ENCODE measurements at places on chromosomes 1 and 21.

DNA sequence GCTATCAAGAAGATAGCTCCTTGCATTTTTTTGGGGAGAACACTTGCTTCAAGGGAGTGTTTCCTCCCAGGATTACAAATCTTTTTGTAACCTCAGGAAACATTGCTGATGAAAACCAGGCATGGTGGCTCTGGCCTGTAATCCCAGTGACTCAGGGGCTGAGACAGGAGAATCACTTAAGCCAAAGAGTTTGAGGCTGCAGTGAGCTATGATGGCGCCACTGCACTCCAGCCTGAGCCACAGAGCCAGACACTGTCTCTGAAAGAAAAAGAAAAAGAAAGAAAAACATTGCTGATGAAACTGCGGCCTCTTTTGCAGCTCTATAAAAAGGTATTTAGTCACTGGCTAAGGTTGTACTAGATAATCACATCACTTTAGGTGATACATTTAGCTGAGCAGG is 7.3 kb downstream of the RNU1-2 start:
- no peak for DNase-seq

DNA sequence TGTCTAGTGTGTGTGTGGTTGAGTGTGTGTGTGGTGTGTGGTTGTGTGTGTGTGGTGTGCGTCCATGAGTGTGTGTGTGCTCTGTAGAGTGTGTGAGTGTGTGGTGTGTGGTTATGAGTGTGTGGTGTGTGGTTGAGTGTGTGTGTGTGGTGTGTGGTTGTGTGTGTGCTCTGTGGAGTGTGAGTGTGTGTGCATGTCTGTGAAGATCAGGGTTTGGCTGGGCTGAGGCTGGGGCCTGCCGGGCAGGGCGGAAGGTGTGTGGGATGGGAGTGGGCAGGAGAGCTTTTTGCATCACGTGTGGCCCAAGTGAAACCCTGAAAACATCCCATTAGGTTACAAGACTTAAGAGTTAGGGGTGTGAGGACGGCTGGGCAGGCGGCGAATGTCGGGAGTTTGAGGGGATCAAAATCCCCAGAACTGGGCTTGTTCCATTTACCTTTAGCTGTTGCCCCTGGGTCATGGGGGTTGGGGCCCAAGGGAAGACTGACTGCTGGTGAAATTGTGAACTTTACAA is 2.9 kb upstream of the FCMR start:
- DNase-seq: no peak

DNA sequence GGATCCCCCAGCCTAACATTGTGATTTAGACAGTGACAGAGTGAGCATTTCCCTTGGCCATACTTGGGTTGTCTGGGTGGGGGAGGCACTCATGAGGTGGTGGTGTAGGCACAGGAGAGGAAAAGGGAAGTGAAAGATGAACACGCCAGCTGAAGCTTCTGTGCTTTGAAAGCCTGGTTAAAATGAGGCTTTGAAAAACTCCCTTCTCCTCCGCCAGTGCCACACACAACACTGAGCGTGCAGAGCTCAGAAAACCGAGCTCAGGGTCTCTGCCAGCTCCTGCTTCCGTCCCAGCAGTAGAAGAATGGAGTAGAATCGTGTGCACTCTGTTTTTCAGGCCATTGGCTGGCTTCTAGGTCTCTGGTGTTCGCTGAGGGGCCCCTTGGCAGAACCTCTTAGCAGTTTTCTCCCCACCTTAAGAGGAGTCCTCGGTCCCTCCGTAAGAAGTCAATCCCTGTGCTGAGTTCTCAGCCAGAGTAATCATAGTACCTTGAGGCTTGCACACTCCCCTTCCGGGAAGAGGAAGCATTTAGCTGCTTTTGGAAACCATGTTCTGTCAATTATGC is 12.9 kb downstream of the PLEKHM2 start:
- DNase-seq: no peak

GRCh38 chr1:117541003-117541402 is 64.8 kb upstream of the TENT5C start:
- no peak for DNase-seq

GRCh38 chr1:40997096-40997495 is 17.6 kb downstream of the CTPS1 start:
- DNase-seq: no peak

GRCh38 chr1:157045250-157046218 is at the start of gene ARHGEF11:
TSS of gene ARHGEF11 (minus strand) at chr1:157045742. CDS start at chr1:157044330, 1,412 bp downstream.
- DNase-seq: no peak

DNA sequence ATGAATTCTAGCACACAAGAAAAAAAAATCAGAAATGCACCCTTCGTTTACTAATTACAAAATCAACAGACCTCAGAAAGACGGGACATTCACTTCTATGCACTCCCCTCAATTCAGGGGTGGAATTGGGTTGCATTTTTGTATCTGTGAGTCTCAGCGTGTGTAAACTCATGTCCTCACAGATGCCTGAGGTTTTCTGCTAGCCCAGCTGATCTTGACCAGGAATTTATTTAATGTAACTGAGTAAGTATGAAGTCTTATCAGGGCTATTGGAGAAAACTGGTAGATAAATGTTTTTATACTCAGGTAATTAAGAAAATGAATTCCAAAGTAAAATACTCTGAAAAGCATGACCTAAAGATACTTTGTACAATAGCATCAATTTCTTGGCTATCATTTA is 167.7 kb downstream of the RUNX1 start:
- DNase-seq: no peak

- no peak for DNase-seq
Observed at GRCh38 chr1:234533034-234533891, 54.3 kb upstream of the TARBP1 start.

DNA sequence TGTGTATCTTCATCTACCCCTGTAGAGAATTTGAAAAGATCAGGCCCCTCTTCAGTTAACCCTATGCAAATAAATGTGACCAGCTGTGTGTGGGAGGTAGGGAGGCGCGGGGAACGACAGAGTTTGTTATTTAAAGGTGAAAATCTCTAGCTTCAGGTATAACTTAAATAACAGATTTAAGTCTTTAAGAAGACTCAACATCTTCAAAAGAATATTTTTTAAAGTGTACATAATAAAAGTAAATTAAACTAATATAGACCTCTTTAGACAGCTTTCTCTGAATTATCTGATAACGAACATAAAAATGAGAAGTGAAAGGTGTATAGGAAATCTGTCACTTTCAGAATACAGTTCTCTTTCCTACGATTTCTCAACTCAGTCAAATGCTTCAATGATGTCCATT is 16.0 kb downstream of the ANGPTL3 start:
- no peak for DNase-seq

- no peak for DNase-seq
Observed at GRCh38 chr1:104459886-104460285, 710.2 kb downstream of the AMY1C start.

GRCh38 chr1:12014141-12014991 is 4.9 kb upstream of the MIIP start:
- no peak for DNase-seq

DNA sequence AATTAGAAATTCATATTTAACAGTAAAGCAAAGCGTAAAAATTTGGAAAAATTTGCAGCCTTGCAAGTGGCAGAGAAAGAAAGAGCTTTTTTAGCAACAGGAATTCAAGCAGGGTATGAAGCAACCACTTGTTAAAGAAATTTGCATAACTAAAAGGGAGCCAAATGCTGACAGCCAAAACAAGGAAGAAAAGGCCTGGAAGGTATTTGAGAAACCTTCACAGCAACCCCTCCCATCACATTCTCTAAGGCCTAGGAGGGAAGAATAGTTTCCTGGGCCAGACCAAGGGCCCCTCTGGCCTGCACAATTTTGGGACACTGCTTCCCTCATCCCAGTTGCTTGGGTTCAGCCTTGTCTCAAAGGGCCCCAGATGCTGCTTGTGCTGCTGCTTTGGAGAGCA is 672.4 kb upstream of the TMPRSS15 start:
- DNase-seq: no peak

DNA sequence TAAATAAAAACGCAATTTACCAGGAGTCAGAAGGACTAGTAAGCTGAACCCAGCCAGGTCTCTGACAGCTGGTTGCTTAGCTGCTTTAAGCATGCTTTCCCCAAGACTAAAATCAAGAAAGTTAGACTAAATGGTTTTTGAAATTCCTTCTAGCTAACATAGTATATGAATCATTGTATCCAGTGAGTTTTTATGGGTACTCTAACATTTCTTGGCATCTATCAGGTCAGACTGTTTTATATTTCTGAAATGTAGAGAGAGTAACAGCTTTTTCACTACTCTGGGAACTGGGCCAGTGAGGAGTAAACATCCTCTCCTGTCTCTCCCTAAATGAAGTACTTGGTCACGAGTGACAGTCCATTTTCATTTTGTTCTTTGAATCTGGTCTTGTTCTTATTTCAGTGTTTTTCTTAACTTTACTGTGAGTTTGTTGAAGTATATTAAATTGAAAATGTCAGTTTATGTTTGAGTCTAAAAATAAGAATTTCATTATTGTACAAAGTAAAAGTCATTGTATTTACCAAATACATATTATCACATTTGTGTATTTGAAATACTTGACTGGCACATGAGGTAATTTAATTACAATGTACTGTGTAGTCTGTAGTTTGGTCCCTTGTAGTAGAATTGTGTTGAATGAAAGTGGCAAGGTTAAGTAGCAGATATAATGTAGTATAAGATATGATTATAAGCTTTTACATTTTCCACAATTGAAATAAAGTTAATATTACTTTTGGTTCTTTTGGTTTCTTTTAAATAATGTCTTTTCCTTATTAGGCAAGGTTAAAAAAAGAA is 47.6 kb downstream of the PKN2 start:
- peak; percentile 52 for DNase-seq

DNA sequence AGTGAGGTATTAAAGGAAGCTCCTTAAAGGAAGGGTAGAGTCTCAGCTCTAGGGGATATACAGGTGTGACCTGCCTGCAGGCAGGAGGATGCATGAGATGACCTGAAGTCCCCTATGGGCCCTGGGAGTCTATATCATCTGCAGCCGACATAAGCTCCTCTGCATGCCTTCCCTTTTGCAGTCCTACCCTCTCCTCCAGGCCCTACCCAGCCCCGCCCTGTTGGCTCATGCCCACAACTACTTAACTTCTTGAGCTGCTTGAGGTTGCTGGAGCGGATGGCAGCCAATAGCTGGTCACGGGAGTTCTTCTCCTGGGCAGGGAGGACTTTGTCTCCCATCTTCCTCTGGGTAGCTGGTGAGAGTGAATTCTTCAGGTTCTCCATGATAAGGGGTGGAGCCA is 10.3 kb downstream of the SHISA4 start:
- DNase-seq: no peak

DNA sequence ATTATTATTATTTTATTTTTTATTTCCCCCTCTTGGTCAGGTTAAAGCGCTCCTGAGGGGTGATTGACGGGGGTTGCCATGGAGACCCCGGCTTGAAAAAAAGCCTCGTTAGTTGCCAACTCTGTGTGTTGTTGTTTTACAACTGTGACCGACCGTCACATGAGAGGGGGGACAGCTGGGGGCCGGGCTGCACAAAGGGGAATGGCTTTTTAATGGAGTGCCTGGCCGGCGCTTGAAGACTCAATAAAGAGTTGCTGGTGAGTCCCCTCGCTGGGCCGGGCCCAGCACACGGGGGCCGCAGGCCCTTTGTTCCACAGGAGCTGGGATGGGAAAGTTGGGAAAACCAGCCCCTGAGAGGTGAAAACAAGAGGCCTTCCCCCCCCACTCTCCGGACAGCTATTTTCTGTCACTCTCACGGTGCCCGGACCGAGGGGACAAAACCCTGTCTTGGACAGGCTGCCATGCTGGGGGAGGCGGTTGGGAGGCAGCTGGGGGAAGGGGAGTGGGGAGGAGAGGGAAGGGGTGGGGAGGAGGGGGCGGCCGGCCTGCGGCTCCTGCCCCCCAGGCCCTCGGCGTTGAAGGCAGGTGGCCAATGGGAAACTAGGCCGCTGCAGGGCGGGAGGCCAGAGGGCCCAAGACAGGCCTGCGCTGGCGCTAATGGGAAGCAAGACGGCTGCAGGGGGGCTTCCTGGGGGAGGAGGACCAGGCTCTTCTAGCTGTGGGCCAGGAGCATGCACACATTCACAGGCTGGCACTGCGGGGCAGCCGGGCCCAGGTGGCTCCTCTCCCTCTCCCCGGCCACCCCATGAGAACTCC is 67.6 kb downstream of the CASZ1 start:
- no peak for DNase-seq

GRCh38 chr21:32184065-32184464 is 94.8 kb downstream of the MIS18A start:
- no peak for DNase-seq

DNA sequence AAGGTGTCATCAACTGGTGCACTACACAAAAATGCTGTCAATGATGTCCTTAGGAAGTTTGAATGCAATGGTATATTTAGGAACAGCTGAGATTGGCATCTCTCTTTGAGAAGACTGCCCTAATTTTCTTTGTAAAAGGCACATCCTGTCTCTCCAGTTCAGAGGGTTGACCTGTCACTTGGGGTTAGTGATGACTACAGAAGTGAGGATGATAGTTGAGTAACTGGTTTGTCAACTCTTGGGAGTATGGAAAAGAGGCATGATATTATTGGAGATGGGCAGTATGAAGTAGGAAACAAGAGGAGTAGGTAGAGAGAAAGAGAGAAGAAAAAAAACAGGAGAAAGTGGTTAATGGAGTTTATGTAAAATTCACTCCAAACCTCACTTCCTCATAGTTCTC is 40.4 kb upstream of the PIGC start:
- no peak for DNase-seq

GRCh38 chr1:178724376-178724727 is 692 bp upstream of the RALGPS2 start:
- no peak for DNase-seq

GRCh38 chr1:185033686-185034085 is 11.7 kb upstream of the RNF2 start:
- DNase-seq: no peak

- DNase-seq: no peak
Observed at GRCh38 chr1:111302374-111302773, 11.7 kb downstream of the CHIA start.

DNA sequence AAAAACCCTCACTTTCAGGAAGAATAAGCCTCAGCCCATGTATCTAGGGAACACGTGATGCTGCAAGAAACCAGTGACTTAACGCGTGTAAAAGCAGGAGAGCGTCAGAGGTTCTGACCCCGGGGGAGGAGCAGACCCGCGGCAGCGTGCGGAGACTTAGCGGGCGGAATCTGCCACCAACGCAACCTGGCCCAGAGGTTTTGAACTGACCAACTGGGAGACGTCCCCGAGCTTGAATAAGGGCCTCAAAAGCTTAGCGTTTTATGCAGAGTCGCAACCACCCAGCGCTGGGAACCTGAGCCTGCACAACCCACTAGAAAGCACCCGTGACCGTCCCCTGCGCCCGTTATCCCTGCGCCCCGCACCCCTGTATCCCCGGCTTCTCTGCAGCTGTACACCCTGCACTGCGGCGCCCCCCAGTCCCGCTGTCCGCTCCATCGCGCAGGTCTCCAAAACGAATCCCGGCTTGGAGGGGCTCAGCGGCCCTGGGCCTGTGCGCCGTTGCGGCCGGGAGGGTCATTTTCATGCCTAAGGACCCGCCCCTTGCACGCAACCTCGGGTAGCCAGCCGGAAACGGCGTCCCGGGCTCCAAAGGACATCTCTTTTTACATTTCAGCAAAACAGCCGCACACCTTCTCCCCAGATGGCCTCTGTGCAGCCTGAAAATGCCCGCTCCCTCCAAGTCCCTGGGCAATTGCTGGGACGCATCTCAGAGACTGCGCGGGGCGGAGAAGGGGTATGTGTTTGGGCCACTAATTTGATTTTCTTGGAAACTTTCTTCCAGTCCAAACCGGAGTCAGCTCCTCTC is 29.4 kb upstream of the TRIM17 start:
- DNase-seq: no peak

Measured in Panc1 (cell line).